Activated T-cell treated with anti-CD3 and anti-CD28 coated beads, Interleukin-2, amount 50 U/mL, for 24 hours (primary cell): ENCODE measurements at places on chromosomes 5 and 9.

DNA sequence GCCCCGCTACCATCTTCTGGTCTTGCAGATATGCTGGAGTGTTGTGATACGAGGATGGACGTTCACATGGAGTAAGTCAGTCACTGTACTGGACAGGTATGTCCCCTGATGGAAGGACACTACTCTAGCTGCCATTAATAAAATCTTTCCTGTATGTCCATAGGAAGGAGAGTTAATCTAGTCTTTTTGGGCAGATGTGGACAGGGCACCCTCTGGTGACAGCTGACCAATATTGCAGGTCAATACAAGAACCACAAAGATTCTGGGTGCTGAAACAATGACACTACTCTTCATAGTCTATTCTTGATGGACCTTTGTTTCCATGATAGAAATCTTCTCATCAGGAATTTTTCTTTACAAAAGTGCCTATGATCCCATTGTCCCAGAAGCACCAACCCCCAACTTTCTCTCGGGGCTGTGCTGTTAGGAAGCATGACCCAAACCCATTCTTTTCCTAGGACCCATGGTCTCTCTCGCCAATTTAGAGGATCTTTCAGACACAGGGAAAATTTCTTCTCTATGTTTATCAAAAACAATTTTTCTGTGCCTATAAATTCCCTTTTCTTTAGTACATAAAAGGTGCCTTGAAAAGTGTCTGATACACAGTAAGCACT lies 376.9 kb downstream of the DTWD2 start:
- DNase-seq: no peak

DNA sequence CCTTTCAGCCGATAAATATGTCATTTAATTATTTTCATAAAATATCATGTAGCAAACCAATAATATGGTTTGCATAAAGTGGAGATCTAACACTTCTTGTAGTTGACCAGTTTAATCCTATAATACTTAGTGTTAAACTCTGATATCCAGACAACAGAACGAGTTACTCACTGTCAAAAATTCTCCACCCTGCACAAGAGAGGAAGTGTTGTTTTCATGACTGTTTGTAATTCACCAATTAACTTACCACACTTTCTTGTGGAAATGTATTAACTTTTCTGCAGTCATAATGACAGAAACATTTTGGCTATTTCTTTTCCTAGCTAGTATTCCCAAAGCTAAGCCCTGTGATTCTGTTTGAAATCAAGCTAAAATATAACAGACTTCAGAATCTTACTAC lies 555.3 kb upstream of the FTMT start:
- DNase-seq: no peak

- no peak for DNase-seq
Measured at GRCh38 chr5:158676642-158677469, 422.9 kb downstream of the EBF1 start.

DNA sequence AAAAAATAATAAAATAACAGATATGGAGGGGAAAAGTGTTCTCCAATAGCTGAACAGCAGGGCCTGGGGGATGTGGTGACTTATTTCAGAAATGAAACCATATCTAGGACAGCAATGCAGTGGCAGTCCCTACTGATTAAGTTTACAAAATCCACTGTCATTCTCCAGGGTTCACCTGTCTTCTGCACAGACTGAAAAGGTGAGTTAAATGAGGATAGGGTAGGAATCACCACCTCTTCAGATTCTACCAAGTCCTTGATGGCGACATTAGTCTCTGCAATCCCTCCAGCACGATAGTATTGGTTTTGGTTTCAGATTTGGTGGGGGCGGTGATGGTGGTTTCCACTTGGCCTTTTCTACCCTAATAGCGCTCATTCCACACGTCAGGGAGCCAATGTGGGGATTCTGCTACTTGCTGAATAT lies 32.3 kb upstream of the NPM1 start:
- DNase-seq: peak; percentile 45

GRCh38 chr5:64299805-64300204 lies 134.2 kb downstream of the RNF180 start:
- no peak for DNase-seq

DNA sequence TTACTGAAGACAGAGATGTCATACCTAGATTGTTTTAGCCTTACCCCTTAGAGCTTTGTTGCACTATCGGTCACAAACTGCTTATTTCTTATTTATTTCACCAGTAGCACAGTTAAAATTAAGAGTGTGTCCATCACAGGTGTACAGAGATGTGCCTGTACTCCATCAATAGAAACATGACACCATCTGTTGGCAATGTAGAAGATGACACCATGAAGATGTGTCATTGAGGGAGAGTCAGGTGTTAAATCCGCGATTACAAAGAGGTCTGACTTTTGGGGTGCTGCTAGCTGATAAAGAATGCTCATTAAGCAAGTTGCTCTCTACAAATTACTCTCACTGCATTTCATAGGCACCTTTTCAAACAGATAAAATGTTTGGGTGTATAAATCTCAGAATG lies 164.4 kb downstream of the SMARCA2 start:
- DNase-seq: no peak

DNA sequence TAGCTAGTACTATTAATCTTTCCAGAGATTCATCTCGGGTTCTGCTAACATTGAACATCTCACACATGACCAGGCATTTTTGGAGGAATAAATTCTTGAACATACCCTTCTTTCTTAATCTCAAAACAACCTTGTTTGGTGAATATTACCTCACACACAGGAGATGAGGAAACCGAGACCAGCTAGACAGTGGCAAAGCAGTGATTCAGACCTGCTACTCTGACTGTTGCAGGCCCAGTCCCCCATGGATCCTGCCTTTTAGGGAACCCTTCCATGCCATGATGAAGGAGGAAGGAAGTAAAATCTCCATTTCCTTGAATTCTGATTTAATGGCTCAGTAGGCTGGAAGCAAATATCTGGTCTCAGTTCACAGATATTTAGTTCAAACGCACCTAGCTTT lies 2.6 kb downstream of the PCSK5 start:
- no peak for DNase-seq

DNA sequence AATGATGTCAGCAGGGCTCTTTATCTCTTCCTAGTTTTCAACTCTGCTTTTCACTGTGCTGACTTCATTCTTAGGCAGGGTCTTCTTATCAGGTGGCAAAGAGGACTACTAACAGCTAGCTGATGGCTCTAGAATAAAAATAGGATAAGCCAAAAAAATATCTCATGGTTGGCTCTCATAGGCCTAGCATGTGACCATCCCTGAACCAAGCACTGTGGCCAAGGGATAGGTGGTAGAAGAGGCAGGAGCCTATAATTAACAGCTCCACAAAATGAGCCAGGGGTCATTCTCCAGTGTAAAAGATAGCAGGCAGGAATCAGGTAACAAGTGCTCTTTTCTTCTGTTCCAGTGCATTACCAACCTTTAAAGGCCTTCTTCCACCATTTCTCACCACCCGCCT lies 21.1 kb downstream of the ANKDD1B start:
- no peak for DNase-seq

GRCh38 chr5:3709068-3709716 lies 113.6 kb downstream of the IRX1 start:
- no peak for DNase-seq

GRCh38 chr5:178548746-178549145 lies 41.4 kb downstream of the COL23A1 start:
- DNase-seq: no peak

GRCh38 chr5:72109625-72110024 lies 2.4 kb downstream of the MAP1B start:
- no peak for DNase-seq

GRCh38 chr9:32251539-32251938 lies 132.9 kb upstream of the ACO1 start:
- no peak for DNase-seq

- DNase-seq: no peak
Measured at GRCh38 chr5:997711-998110, 10.9 kb upstream of the NKD2 start.

DNA sequence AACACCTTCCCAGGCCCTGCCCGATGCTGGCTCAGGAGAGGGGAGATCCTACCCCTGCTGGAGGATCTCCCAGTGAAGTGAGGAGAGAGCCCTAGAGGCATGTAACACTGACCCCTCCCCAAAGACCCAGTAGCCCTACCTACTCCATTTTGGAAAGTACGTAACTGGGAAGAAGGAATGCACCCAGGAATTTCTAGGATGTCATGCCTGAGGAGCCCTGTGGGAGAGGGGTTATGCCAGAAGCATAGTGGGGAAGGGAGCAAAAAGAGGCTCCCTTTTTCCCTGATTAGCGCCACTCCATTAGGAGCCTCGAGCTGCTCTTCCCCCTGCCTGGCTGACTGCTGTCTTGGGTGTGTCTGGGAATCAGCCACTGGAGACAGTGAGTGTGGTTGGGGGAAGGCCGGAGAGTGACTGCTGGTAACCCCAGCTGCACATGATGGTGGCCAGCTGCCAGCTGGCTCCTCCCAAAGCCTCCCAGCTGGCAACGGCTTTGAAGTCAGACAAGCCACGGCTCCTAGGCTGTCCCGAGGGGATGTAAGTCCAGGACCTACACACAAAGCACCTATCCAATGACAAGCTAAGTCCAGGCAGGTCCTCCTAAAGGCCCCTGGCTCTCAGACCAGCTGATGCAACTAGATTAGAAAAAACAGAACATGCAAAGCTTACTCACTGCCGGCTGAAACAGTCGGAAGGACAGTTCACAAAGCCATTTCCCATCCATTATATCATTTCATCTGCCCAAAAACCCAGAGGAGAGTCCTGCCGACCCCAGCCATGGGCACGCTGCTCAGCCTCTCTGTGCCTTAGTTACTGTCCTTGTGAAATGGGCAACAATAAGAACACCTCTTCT lies 136.5 kb upstream of the ABCA1 start:
- no peak for DNase-seq

DNA sequence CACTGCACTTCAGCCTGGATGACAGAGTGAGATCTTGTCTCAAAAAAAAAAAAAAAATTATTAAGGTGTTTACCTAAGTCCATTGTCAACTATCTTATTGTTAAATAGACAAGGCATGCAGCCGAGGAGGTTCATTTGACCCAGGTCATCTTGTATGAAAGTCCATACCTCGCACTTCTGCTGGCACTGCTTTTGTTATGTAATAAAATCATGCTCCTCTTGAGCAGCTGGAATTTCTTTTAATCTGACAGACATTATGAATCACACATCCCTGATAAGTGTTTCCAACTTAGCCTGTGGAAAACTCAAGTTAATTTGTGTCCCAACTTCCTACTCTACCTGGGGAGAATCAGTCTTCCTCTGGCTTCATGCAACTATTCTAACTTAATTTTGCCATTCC lies 315.6 kb upstream of the KLF4 start:
- no peak for DNase-seq

DNA sequence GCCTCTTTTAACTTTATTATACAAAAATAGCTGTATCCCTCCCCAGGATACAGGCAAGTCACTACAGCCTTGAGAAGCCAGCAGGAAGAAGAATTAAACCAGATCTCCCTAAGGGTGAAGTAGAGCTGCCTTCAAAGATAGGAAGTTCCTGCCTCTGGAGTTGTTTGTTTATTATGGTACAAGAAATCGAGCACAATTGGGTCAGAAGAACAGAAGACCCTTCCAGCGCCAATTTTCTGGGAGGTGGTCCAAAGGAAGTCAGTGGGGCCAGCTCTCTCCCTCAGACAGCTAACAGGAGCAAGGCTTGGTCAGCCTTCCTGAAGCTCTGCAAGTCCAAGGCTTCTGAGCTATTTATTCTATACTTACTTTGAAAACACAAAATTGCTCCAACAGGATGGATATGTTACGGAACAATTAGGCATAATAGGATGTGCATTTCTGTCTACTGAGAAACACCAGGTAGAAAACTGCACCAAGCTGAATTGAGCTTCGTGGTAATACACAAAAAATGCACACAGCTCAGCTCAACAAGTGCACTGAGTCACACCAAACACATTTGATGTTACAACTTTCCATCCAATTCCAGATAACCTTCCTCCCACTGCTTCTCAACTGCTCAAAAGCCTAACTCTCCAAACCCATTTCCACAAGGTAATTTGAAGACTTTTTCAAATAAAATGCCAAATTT lies 16.0 kb downstream of the SERINC5 start:
- no peak for DNase-seq
